ENCODE measurements at places on chromosomes 11 and 22.
A peak's percentile ranks its signal among the peaks of the same experiment; 100 is the strongest.

- DNase-seq = no peak
Measured at GRCh38 chr22:40094485-40094884, 83.2 kb upstream of the TNRC6B start.

DNA sequence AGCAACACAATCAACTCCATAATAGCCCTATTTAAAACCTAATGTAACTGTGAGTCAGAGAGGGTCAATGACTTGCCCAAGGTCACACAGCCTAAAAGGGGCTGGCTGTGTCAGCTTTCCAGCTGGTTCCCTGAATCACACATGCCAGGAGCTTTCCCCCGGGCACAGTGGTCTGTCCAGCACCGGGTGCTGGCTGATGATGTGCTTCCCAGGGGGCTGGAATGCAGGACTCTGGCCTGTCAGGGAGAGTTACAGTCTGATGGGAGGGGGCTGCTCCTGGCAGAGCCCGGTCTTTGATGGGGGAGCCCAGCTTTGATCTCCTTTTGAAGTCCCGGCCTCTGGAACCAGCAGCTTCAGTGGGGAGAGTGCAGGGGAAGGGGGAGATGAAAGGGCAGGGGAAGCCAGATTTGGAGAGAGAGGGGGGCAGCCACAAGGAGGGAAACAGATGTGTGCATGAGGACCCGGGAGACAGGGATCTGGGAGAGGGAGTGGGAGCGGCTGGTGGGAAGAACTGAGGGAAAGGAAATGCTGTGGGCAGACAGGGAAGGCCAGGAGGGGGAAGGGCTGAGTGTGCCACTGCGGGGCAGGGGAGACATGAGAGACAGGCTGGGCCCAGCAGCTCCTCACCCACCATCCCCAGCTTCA lies 102.7 kb downstream of the NECTIN1 start:
- DNase-seq = peak; percentile 57

DNA sequence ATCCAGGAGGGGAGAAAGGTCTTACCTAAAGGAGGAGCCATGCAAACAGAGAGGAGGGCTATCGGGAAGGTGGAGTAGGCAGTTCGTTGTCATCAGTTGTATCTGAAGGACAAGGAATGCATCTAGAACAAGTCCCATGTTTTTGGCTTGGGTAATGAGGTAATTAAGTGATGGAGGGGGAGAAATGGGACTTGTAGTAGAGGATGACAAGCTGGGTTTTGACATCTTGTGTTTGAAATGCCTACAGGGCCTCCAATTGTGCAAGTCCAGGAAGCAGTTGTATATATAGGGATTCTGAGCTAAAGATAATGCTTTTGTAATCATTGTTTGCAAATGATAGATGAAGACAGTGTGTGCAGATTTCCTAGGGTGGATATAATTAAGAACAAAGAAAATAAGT lies 622.8 kb downstream of the NTM start:
- DNase-seq = no peak

DNA sequence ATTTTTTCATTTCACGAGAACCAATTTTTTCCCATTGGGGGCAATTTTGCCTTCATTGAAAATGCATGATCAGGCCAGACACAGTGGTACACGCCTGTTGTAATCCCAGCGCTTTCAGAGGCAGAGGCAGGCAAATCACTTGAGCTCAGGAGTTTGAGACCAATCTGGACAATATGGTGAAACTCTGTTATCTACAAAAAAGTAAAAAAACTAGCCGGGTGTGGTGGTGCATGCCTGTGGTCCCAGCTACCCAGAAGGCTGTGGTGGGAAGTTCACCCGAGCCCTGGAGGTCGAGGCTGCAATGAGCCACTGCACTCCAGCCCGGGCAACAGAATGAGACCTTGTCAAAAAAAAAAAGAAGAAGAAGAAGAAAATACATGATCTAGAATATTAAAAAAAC lies 19.2 kb upstream of the UPK3A start:
- no peak for DNase-seq

DNA sequence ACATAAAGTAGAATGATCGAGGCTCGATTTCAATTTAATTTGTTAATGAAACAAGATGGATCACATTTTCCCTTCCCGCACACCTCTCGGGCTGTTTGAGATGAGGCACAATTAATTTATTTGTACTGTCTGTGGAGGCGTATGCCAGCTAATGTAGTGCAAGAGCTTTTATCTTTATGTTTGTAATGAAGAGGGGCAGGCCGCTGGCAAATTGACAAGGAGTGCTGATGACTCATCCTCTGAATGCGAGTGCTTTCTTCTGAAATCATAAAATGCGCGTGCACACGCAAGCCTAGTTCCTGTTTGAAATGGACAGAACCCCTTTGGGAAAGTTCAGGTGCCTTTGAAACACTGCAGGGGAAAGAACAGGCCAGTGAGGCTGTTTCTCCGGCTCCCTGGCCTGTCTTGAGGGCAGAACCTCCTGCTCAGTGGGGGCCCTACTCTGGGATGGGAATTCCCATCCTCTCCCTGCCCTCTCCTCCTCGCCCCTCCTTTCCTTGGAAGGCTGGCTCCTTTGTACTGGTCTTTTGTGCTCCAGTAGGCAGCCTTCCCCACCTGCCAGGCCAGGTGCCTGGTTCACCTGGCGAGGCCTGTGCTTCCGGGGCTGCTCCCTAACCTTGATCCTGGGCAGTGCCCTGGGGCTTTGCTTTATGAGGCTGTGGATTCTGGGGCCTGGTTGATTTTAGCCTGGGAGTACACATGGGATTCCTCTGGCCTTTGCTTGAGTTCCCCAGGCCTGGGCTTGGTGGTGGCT lies 50.3 kb downstream of the TEAD1 start:
- DNase-seq = peak; percentile 81

DNA sequence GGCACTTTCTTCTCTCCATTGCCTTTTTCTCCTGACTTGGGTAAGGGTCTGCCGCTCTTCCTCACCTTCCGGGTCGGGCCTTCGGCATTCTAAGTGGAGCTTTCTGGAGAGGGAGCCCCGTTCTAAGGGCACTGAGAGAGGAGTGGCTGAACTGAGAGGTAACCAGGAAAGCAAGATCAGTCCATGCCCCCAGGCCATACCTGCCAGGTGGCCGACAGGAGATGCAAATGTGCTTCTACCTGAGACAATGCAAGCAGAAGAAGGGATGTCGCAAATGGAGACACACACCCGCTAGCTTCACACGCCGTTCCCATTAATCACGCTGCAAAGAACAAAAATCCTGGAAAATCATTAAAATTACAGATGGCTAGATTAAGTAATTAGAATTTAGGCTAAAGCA lies 156.4 kb upstream of the TBCEL start:
- DNase-seq = no peak

DNA sequence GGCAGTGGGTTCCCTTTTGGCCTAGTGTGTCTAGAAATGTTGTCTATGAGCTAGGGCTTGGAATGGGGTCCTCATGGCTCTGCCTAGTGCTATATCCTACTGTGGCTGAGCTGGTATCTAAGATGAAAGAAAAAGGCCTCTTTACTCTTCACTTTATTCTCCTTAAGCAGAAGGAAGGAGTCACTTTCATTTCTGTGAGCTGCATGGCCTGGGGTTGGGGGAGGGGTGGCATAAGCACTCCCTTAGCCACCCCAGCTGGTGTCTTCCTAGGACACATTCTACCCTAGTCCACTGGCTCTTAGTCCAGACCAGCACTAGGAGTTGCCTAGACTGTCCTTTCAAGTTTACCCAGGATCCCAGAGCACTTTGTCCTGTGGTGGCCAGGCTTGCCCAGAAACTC lies 1148.9 kb upstream of the CNTN5 start:
- no peak for DNase-seq

DNA sequence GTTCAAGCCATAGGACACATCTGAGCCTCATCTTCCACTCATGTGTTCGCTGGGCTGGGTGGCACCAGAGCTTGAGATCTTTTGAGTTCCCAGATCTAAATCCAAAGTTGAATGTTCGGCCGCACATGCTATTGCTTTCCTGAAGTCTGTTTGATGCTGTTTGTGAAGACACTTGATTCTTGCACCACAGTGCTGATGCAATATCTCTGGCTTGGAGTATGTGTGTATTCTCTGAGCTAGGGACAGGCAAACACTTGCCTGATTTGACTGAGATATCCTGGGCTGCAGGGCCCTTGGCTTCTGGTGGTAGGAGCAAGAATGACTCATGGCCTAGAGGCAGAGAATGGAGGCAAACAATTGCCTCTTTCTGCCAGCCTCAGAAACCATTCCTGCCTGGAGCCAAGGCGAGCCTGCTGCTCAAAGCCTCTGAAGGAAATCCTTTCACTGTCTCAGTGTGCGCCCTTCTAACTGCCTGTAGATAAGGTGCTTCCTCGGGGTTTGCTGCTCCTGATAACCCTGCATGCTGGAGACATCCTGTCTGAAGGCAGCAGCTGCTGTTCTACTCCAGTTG lies 73.0 kb downstream of the CYB5R2 start:
- peak; percentile 47 for DNase-seq

DNA sequence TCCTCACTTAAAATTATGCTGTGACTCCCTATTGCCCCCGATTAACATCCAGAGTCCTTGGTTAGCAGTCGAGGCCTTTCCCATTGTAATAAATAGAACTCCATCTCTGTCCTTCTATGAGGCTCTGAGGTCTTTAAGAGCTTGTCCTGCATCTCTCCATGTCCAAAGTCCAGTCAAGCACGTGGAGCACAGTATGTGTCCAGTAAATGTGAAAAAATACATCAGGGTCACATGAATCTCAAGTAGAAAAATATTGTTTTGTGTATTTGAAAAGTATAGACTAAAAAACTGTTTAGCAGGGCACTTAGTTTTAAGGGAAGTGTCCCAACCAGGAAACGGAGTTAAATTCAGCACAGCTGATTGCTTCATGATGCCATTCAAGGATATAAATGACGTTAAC lies 298.8 kb upstream of the TENM4 start:
- no peak for DNase-seq

- DNase-seq = no peak
Measured at GRCh38 chr11:21264125-21264524, 594.7 kb downstream of the NELL1 start.

DNA sequence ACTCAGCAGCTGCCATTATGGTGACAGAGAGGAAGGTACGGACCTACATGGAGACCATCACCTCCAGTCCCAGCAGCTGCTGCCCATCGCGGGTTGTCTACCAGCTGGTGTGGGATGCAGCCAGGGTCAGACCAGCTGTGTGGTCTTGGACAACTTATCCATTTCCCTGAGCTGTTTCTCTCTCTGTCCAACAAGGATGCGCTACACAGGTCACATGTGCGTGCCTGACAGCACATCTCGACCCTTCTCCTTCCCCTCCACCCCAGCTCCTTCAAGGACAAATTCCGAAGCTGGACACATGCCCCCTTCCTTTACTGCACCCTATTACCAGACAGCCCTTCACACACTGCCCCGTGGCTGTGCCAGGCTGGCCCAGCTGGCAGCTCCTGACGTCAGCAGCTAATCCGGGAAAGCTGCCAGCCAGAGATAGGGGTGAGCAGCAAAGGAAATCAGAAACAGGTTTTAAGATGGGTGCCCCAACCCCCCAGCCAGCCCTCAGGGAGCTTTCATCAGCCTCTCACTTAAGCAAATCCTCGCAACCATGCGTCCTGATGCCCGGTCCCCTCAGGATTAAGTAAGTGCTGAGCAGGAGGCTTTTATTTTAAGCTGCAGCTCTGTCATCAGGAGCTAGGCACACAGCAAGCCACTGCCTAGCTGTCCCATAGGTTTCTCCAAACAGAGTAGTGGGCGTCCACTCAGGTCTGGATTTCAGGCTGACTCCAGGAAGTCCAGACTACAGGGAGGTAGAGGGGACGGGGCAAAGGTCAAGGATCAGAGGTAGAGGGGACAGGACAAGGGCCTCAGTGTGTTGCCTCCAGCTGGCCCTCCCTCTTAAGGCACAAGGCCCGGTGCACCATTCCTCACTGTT lies 20.3 kb downstream of the TEF start:
- DNase-seq = peak; percentile 70

- no peak for DNase-seq
Measured at GRCh38 chr11:10725907-10726253, 25.2 kb upstream of the CTR9 start.

- DNase-seq = peak; percentile 70
Measured at GRCh38 chr11:121446752-121447156, 5.4 kb upstream of the SORL1 start.

DNA sequence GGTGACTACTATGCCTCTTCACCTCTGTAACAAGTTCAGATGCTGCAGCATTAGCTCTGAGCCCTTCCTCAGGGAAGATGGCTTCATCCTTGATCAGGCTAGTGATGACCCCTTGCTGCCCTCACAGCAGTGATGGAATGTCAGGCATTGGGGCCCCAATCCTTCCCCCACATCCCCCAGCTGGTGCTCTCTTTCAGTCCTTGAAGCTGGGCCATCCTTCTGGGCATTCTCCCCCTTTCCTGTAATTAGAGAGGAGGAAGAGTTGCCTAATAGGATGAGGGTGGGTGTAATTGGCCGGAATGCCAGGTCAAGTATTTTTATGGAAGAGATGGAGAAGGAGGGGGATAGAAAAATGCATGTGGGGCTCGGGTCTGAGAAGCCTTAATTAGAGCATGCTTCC lies 62.6 kb downstream of the TRAF6 start:
- DNase-seq = no peak

DNA sequence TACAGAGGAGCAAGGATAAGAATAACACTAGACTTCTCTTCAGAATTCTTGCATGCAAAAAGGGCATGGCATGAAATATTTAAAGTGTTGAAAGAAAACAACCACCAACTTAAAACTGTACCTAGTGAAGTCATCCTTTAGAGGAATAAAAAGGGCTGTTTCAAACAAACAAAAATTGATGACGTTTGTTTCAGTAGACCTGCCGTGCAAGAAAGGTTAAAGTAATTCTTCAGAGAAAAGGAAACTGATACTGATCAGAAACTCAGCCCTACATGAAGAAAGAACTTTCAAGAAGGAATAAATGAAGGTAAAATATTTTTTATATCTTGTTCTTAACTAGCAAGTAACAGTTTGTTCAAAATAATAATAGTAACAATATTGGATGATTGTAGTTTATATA lies 27.5 kb downstream of the MRGPRX2 start:
- DNase-seq = no peak

DNA sequence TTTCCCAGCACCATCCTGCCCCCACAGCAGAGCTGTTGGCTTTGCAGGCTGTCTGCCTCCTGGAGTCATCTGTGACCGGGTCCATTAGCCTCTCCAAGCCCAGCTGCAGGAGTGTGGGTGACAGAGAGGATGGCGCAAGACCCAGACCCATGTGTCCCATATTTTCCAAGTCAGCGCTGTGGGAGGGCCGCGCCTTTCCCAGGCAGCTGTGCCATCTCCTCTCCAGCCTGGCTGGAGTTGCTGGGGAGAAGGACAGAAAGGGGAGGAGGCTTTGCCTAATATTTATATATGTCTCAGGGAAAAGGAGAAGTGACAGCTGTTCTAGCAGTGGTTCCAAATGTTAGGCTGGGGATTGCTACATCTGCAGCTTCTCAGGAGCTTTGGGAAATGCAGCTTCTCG lies 15.7 kb downstream of the DTX4 start:
- no peak for DNase-seq

- peak; percentile 24 for DNase-seq
Measured at GRCh38 chr22:19480173-19480568, 451 bp downstream of the CDC45 start.

- DNase-seq = no peak
Measured at GRCh38 chr11:108302121-108302785, 79.4 kb downstream of the ATM start.

GRCh38 chr11:22076271-22076930 lies 116.5 kb upstream of the ANO5 start:
- DNase-seq = no peak

All from BE2C (cell line).